ENCODE measurements at places on chromosomes 6 and 20. TPM values are rescaled to one million over a fixed set of nuclear protein-coding genes. Genes with fewer than 3 reads are reported as not detected.

The ULBP1 gene
- not detected for total RNA-seq

The REM1 gene
- total RNA-seq: not detected

The PNLDC1 gene
- 2.0 TPM for total RNA-seq

The TTPAL gene
- 5.5 TPM for total RNA-seq

The C6orf52 gene
- total RNA-seq: not detected

The NKAPL gene
- 2.0 TPM for total RNA-seq

The APOM gene
- 1.8 TPM for total RNA-seq

The SPTLC3 gene
- total RNA-seq: 4.6 TPM

The SNAI1 gene
- total RNA-seq: 0.47 TPM

The MATN4 gene
- total RNA-seq: not detected

The ZNF217 gene
- 11.2 TPM for total RNA-seq

The RSPO4 gene
- total RNA-seq: not detected

The RIMS1 gene
- total RNA-seq: 0.16 TPM

The KCNS1 gene
- 0.09 TPM for total RNA-seq

The TP53TG5 gene
- total RNA-seq: not detected

The ZNF334 gene
- total RNA-seq: 7.0 TPM

The TCF15 gene
- under 0.01 TPM for total RNA-seq

The DDO gene
- 0.09 TPM for total RNA-seq

The ZNF133 gene
- total RNA-seq: 25.8 TPM

The LY6G5B gene
- total RNA-seq: 4.0 TPM

The SNAP25 gene
- total RNA-seq: 4.5 TPM

The SLC12A5 gene
- under 0.01 TPM for total RNA-seq

The THBD gene
- 34.8 TPM for total RNA-seq

The HLA-F gene
- 3.9 TPM for total RNA-seq

The MAPK13 gene
- 10.2 TPM for total RNA-seq

The MAS1 gene
- not detected for total RNA-seq

The IL17F gene
- total RNA-seq: not detected

The BEND6 gene
- 13.1 TPM for total RNA-seq

The CAGE1 gene
- total RNA-seq: under 0.01 TPM

The TRAPPC3L gene
- 0.09 TPM for total RNA-seq

The RPS6KA2 gene
- total RNA-seq: 38.1 TPM

The MEI4 gene
- not detected for total RNA-seq

The MCUR1 gene
- total RNA-seq: 7.6 TPM

The ZSCAN31 gene
- 53.0 TPM for total RNA-seq

The ADAT2 gene
- total RNA-seq: 2.1 TPM

The BMP6 gene
- total RNA-seq: 0.77 TPM

The SLC17A3 gene
- not detected for total RNA-seq

The TSBP1 gene
- not detected for total RNA-seq

The ANKRD60 gene
- not detected for total RNA-seq

The CABLES2 gene
- 0.47 TPM for total RNA-seq

The FOXA2 gene
- 0.09 TPM for total RNA-seq

The FKBP1C gene
- 0.09 TPM for total RNA-seq

The PCK1 gene
- not detected for total RNA-seq

The BPIFB6 gene
- total RNA-seq: not detected

The CCDC170 gene
- 0.47 TPM for total RNA-seq

The MPIG6B gene
- not detected for total RNA-seq

The PRRT1 gene
- 0.09 TPM for total RNA-seq

The HLA-DMB gene
- total RNA-seq: 0.09 TPM

The PLCB1 gene
- 24.9 TPM for total RNA-seq

The CTCFL gene
- not detected for total RNA-seq

The TMEM74B gene
- total RNA-seq: not detected

The SOBP gene
- 3.9 TPM for total RNA-seq

The ARHGAP18 gene
- total RNA-seq: 20.2 TPM

The KIAA0408 gene
- total RNA-seq: 1.4 TPM

The PAX1 gene
- not detected for total RNA-seq

The POU5F1 gene
- not detected for total RNA-seq

The OTOR gene
- not detected for total RNA-seq

The CST2 gene
- not detected for total RNA-seq

The TPBG gene
- 26.8 TPM for total RNA-seq

Data from bronchial smooth muscle cell (primary cell).